ENCODE measurements at places on chromosomes 1 and 21.

GRCh38 chr1:47612819-47613218 is 175.0 kb downstream of the FOXD2 start:
- no peak for DNase-seq

DNA sequence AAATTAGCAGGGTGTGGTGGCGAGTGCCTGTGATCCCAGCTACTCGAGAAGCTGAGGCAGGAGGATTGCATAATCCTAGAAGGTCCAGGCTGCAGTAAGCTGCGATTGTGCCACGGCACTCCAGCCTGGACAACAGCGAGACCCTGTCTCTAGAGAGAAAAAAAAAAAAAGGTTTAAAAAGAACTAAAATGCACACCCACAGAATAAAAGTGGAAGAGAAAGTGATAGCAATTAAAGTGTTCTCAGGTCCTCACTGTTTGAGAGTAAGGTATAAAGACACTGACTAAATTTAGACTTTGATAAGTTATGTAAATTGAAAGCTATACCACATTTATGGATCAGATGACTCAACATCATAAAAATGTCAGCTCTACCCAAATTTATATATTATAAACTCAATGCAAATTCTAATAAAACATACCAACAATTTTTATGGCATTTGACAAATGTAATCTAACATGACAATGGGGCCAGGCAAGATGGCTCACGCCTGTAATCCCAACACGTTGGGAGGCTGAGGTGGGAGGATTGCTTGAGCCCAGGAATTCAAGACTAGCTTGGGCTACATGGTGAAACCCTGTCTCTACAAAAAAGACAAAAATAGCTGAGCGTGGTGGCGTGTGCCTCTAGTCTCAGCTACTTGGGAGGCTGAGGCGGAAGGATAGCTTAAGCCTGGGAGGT is 11.8 kb downstream of the ZBTB17 start:
- DNase-seq: no peak

GRCh38 chr21:42375966-42376337 is 9.6 kb upstream of the TFF1 start:
- DNase-seq: no peak

DNA sequence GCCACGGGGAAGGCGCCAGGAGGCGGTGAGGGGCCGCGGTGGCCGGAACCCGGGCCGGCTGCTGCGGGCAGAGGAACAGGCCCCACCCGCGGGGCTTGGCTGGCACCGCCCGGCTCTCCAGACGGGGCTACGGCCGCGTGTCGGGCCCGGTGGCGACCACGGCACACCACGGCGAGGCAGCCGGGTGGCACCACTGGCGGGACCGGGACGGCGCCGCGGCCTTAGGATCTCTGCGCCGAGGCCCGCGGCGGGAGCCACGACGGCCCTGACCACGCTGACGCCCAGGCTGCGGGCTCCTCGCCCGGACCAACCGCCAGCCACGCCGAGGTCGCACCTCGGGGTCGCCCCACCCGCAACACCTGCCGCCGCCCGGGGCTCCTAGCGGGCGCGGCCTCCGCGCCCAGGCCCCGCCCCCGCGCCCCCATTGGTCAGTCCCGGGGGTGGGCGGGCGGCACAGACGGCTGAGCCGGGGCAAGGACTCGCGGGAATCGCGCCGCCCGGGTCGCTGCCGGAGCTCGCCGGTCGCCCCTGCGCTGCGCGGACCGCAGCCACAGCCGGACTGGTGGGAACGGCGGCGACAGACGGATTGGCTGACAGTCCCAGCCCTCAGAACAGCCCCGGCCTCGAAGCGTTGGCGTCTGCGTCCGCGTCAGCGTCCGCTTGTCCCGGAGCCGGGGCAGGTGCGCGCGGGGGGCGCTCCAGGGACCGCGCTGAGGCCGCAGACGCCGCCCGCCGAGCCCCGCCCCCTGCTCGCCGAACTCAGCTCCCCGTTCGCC is at the start of gene BMP8A:
BMP8A (plus strand) TSS at position 491 of the 776 bp plus-strand sequence. CDS start 356 bp downstream, outside the sequence.
- DNase-seq: peak; percentile 38

DNA sequence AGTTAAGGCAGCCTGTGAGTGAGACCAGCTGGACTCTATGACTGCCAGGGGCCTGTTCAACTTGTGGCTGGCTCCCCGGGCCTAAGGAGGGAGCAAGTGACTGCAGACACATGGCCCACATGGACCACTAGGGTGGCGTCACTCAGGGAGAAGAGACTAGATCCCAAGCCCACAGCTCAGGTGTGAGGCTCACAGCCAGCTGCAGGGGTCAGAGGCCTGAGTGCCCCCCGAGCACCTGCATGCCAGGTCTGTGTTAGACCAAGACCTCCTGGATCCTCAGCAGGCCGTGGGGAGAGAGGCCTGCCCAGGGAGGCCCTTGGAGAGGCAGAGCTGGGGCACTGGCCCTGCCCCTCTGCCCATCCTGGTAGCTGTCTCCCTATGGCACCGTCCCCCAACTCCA is 142.4 kb upstream of the RUNX3 start:
- no peak for DNase-seq

DNA sequence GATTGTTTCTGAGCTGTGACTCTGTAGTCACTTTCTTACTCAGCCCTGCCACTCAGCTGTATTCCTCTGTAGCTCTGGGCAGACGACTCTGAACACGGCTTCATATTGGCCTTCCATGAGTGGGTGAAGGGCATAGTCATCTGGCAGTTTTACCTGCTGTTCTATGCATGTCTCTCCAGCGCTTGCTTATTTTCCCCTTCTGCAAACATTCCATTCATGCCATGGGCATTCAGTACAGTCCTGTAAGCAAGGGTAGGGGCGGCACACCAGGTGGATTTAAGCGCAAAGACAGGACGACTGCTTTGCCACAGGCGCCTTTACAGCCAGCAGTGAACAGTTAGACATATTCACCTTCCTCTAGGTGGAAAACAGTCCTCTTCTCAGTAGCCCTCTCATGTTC is 4.4 kb upstream of the WDR26 start:
- DNase-seq: no peak

DNA sequence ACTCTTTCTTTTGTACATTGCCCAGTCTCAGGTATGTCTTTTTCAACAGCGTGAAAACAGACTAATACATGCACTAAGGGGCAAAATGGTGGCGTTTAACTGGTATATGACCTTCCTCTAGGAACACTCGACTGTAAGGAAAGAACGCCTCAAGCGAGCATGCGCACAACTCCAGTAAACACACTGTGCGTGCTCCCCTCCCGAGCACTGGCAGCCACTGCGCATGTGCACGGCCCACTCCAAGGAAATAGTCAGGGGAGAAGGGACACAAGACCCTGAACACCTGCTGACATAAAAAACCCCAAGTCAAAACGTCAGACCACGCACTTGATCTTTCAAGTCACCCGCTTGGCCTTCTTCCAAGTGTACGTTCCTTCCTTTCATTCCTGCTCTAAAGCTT is 173.5 kb downstream of the NPHP4 start:
- DNase-seq: no peak

DNA sequence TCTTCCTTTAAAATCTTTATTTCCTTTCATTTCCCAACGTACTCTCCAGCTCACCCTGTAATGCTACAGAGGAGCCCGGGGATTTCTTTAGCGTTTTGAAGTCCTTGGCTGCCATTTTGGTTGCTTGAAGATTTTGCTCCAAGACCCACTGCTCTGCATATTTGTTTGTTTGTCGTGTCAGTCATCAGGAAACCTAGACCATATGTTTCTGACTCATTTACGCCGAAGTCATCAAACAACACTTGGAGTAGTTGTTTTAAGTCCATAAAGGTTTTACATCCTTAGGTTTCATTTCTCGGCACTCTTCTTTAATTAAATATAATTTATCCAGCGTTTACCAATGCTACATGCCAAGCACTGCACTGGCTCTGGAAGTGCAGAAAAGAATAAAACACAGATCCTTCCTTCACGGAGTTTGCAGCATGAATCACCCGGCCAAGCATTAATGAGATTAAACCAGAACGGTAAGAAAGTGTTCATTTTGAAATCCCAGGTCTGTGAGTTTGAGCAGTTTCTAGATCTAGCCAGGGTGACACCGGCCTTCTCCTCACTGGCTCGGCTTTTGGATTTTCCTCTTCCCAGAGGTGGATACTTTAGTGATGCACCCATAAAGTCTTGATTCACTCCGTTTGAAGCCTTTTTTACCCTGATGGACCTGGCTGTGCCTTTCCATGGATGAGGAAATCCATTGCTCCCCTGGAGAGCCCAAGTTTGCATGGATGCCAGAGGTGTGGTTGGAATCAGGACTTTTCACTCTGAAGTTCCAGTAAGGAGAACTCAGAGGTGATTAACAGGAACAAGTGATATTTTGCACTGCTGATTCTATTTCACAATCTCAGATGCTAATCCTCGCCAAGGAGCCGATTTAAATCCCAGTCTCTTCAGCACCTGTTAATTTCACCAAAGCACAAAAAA is 109.3 kb downstream of the KAZN start:
- no peak for DNase-seq

- DNase-seq: no peak
Observed at GRCh38 chr1:198541737-198542136, 1.3 kb upstream of the ATP6V1G3 start.

DNA sequence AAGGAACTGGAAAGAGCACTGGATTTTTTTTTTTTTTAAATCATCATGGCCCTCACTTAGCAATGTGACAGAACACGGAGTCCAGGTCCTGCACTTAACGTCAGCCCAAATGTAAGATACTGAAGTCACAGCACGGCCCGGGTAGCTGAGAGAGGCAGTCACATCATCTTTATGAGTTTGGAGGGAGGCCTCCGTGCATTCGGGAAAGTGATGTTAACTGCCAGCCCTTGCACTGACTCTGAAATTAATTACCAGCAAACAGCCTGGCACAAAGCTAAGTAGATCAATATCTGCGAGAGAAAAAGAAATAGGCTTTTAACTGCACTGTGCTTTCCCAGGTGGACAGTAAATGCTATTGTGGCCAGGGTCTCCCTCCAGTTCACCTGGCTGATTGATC is 109.5 kb upstream of the ADAR start:
- no peak for DNase-seq

GRCh38 chr1:116725798-116726197 is 28.4 kb upstream of the CD2 start:
- no peak for DNase-seq

DNA sequence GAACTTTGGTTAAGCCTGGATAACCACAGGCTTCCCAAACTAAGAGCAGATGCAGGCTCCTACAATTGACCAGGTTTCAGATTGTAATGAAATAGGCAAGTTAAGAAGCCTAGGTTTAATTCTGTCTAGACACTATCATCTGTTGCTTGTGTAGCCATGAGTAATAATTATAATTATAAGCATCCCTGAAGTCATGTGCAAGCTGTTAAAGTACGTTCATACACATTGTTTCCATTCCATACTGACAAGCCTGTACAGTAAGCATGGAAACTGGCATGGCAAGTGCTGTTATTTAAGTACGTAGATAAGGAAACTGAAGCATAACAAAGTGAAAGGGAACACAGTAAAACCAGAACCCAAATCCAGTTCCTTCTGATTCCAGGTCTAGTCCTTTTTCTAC is 557.2 kb upstream of the BEND5 start:
- DNase-seq: no peak

DNA sequence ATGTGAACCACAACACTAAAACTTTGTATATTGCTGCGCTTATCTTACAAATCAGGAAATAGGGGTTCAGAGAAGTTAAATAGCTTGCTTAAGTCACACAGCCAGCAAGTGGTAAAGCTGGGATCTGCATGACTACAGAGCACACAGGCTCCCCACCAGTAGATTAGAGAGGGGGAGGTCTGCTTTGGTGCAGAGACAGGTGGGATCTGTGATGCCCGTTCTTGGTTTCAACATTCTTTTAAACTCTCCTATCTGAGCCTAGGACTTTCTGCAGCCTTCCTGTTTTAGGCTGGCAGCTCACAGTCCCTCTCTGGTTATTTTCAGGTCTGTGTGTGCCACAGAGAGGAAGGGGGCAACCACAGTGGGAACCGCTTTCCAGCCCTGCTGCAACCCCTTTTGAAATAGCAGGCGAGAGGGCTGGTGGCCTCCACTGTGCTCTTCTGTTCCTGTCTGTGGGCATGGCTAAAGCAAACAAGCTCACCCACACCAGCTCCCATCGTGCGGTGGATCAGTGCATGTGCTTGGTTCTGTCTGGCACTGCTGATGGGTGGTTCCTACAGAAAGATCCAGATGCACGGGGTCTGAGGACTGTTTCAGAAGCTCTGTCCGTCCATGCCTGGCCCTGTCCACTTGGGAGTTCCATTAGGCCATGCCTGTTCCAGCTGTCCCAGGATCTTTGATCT is 1.7 kb upstream of the IL6R start:
- no peak for DNase-seq

- no peak for DNase-seq
Observed at GRCh38 chr21:40215941-40216340, 348.7 kb downstream of the PCP4 start.

- no peak for DNase-seq
Observed at GRCh38 chr1:187443939-187444338, 615.2 kb downstream of the PLA2G4A start.

DNA sequence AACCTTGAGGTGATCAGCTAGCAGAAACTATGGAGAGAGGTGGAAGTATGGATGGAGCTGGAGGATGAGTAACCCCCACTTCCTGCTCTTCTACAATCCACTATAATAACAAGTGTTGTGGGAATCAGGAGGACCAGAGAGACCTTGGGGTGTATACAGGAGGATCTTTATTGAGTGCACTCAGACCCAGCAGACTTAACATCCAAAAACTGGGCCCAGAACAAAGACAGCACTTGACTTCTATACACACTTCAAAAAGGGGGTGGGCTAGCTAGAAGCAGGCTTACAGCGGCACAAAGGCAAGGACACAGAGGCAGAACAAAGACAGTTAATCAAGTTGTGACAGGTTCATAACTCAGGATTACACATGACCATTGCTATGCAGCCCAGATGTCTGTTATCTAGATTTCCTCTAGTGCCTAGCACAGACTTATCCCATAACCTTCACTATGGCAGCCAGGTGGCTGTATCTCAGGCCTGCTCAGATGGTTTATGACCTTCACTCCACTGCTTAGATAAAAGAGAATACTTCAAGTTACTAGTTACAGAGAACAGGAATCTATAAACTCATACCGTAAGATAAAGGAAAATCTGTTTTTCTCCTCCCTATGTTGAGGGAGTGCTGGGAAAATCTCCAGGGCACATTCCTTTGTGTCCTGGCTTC is 36.1 kb upstream of the PADI2 start:
- no peak for DNase-seq

- no peak for DNase-seq
Observed at GRCh38 chr1:159188375-159188788, 16.3 kb upstream of the ACKR1 start.

- DNase-seq: no peak
Observed at GRCh38 chr21:27061770-27062169, 94.9 kb upstream of the ADAMTS5 start.

All from stimulated activated CD4-positive, alpha-beta T cell treated with anti-CD3 and anti-CD28 coated beads, Interleukin-1b, Interleukin-23, amount 100 ng/mL, for 24 hours (primary cell).